ENCODE measurements at places on chromosomes 13 and 19. TPM values are rescaled to one million over a fixed set of nuclear protein-coding genes. Genes with fewer than 3 reads are reported as not detected.

The POU2F2 gene
- 0.26 TPM for total RNA-seq

The CEBPA gene
- 0.13 TPM for total RNA-seq

The OR4F17 gene
- not detected for total RNA-seq

The KIR2DL4 gene
- total RNA-seq, result not detected
